ENCODE measurements at places on chromosomes 12 and 14.

GRCh38 chr12:19440019-19440858 lies 947 bp downstream of the AEBP2 start:
- DNase-seq, result no peak

GRCh38 chr12:107402041-107403022 lies 283.3 kb upstream of the PWP1 start:
- peak; percentile 69 for DNase-seq

- no peak for DNase-seq
Measured at GRCh38 chr14:75577090-75577489, 1.3 kb upstream of the FLVCR2 start.

DNA sequence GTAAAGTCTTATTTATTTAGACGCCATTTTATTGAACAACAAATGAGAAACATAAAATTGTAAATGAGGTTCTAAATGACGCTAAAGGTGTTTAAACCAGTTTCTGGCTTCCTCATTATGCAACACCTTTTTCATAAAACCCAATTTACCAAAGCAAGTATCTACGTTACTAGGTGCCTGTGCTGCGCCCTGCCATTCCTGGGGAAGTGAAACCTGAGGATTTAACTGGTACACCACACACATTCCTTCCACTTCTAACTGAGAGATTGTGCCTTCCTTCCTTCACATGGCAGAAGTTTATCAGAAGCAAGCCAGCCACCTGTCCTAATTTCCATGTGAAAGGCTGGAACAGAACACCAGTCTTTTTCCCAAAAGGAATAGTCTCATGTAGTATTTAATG lies 40.3 kb upstream of the GCH1 start:
- no peak for DNase-seq

GRCh38 chr14:55546212-55546874 lies 33.7 kb upstream of the KTN1 start:
- no peak for DNase-seq

DNA sequence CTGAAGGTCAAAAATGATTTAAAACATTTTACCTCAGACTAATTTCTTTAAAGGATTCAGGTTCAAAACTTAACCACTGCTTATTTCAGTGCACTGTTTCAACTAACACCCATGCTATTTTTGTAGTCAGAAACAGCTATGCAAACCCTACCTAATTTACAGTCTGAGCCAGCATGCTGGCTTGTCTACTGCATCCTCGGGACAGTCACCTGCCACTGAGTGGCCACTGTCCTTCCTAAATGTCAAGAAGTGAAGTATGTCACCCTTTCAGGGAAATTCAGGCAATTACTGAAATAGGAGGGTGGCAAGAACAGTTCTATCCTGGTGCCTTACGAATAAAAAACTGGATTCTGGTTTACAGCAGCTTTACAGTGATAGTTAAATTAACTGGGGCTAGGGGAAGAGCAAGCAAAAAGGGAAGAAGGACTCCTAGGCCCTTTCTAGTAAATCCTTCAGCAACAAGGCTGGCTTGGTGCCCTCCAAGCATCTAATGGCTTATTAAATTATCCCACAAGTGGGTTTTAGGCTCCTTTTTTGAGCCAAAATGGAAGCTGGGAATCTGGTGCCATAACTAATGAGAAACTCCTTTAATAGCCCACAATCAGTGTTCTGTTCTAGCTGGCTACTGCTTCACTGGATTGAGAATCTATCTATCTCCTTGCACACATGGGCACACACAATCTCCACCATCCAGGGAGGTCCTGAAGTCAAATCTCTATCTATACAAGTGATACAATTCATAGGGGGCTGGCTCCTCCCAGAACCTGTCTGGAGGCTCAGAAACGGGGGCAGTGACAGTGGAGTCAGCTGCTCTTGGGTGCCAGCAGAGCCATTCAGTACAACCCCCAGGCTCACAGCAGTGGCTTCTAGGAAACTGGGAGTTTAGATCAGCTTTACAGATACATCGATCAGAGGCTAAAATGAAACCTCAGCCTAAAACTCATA lies 43.4 kb downstream of the SH2B3 start:
- DNase-seq, result no peak

DNA sequence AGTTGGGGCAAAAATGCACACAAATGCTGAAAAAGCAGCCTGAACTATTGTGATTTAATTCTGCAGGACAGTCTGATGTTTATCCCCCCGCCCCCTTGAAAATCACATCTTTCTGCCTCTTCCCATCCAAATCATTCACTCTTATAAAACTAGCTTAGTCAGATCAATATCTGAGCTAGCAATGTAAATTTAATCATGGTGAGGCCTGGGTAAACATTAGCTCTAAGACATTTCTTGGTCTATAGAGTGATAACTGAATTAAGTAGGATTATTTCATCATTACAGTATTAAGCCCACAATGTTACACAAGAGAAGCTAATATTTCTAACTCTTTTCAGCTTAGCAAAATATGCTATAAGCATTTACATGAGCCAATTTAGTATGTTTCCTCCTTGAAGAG lies 9.1 kb upstream of the PCED1B start:
- no peak for DNase-seq

- no peak for DNase-seq
Measured at GRCh38 chr12:26813812-26814211, 19.2 kb downstream of the ITPR2 start.

DNA sequence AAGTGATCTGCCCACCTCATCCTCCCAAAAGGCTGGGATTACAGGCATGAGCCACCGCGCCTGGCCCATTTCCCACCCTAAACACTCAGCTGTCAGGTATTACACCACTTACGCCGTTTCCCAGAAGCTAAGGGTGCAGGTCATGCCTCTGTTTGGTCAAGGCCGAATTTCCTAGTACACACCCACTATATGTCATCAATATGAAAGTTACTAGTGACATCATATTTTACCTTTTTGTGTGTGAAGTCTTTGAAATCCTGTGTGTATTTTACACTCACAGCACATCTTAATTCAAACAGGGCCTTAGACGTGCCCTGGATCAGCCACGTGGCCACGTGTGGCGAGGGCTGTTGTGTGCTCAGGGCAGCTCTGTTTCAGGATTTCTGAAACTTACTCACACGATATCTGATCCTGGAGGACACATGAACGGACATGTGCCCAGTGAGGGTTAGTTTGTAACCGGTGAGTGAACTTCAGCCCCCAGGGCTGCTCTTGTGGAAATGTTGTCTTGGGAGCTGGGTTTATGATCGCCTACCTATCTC lies 51.8 kb downstream of the GLT1D1 start:
- no peak for DNase-seq

- DNase-seq, result no peak
Measured at GRCh38 chr14:51677266-51677665, 25.6 kb downstream of the FRMD6 start.

GRCh38 chr14:69475194-69475818 lies 9.2 kb upstream of the PLEKHD1 start:
- DNase-seq, result no peak

GRCh38 chr12:14849661-14850060 lies 6.3 kb upstream of the ART4 start:
- no peak for DNase-seq

DNA sequence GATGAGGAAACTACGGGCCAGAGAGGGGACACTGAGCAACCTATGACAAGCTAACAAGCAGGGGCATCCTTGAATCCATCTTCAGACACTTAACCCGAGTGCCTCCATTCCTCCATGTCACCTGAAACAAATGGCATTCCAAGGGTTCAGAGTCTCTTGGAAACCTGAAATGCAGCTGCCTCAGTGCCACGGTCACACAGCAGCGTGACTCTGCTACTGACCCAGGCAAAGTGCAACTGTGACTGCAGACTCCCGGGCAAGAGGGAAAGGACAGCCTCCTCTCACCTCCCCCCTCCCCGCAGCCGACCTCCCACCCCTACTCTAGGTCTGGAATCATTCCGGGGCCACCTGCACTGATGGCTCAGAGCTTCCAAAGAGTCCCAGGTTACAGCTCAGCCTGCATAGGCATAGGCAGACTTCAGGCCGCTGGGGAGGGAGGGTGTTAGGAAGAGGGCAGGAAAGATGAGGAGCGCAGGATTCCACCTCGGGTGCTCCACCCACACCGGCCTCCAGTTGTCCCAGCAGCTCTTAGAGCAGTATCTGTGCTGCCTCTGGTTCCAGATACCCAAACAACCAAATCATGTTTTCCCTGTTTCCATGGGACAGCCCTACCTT lies 53.2 kb downstream of the KCNK10 start:
- DNase-seq, result no peak

- DNase-seq, result no peak
Measured at GRCh38 chr14:23487216-23487615, 17.7 kb downstream of the NGDN start.

DNA sequence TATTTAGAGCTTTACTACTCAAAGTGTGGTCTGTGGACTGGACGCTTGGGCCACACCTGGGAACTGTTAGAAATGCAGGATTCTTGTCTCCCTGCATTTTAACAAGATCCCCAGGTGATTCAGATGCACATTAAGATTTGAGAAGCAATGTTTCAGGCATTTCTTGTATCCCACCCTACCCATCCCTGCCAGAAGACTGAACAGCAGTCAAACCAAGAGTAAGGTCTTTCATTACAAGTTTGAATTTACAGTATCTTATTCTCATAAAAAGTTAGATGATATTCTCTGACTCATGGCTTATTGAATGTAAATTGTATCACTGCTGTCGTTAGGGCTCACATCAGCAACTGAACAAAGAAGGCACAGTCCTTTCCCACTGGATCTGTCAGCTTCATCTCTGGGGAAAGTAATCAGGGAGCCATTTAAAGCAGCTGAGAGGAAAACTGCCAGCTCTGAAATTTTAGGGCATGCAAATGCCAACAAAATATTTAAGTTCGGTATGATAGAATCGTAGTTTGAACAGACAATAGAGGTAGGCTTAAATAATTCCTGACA lies 141.1 kb downstream of the AKAP6 start:
- no peak for DNase-seq

DNA sequence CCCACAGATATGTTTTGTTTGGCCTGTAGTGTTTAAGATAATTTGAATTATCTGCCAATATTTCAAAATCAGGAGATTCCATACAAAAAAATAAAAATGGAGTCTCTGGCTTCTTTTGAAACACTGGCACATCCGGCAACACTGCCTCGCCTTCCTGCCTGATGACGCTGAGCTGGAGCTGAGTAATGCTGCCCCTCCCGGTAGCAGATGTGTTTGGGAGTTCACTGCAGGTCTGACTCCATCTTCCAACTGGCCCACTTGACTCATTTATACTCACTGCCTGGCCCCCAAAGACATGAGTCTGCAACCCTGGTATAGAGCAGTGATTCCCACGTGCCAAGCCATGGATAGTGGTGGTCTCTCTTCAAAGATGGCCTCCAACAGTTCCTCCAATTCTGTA lies 7.4 kb downstream of the CIT start:
- DNase-seq, result no peak

- DNase-seq, result no peak
Measured at GRCh38 chr12:57905812-57906475, 35.4 kb upstream of the ATP23 start.

DNA sequence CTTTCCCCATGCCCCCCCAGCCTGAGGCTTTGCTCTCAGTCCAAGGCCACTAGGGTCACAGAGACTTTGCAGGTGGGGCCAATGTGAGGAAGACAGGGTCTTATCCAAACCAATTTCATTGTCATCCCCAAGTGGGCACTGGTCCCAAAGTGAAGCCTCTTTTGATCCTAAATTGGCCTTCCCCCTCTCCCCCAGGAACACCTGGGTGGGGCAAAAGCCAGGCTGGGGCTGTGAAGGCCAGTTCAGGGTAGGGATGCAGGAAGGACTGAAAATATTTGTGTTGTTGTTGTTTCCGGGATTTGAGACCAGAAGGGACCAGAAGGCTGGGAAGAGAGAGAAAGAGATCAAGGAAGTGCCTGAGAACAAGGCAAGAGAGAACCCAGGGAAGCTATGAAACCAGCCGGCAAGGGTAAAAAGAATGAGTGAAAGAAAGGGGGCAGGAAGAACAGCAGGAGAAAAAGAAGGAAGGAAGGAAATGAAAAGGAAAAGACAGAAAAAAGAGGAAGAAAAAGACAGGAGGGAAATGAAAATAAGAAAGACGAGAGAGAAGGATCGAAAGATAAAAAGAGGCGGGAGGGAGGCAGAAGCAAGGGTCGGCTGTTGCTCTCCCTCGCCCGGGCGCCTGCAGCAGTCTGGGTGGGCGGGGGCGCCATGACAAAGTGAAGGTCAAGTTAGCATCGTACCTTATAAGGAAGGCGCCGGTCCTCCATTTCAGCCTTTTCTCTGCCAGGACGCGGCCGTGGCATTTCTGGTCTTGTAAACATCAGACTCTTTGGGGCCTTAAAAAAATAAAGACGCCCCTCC lies 7.4 kb upstream of the HOXC11 start:
- no peak for DNase-seq

DNA sequence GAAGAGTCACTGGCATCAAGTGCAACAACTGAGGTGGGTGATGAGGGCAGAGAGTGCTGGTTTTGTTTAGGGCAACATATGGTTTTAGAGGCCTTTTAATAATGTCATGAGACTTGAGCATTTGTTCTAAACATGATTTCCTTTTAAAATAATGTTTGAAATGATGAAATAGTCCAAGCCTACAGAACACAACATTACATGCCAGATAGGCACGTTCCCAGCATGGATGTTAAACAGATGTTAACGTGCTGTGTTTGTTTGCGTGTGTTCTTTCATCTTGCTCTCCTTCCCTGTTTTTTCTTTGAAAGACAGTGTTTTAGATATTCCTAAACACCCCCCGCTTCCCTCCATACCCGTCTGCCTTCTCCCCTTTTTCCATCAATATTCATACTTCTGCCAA lies 82.3 kb downstream of the RGS6 start:
- no peak for DNase-seq

- no peak for DNase-seq
Measured at GRCh38 chr12:112539221-112539620, 120.5 kb downstream of the PTPN11 start.

DNA sequence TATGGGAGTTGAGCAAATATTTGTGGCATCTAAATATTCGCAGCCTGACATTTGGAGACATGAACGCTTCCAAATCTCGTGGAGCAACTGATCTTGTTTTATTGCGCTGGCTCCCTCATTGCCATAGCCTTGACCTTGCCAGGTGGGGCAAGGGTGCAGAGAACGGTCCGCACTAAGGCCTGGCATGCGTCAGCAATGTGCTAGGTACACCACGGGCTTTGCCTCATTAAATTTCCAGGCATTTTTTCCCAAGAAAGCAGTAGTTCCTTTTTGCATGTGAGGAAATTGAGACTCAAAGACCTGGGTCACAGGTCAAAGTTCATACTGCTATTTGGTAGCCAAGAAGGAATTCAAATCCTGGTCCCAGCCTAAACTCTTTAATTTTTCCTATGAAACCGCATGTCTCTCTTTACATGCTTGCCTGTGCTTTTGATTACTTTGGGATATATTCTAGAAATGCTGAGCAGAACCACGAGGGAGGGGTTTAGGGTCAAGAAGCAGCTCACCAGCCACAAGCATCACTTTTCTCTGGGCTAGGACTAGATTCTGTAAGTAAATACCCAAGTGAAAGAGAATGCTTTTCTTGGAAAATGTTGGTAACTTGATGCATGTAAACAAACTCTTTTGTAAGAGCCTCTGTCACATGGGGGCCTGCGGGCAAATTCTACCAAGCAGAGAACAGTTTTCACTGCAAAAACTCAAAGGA lies 891.6 kb downstream of the VRK1 start:
- DNase-seq, result no peak

GRCh38 chr12:65462484-65462883 lies 184.0 kb downstream of the MSRB3 start:
- no peak for DNase-seq

GRCh38 chr12:71980538-71980937 lies 41.9 kb downstream of the TPH2 start:
- DNase-seq, result no peak

- DNase-seq, result no peak
Measured at GRCh38 chr14:73851000-73851399, 631 bp upstream of the PTGR2 start.

GRCh38 chr12:123120452-123121166 lies 30.3 kb downstream of the PITPNM2 start:
- peak; percentile 46 for DNase-seq

GRCh38 chr12:48586361-48586760 lies 16.5 kb upstream of the LALBA start:
- DNase-seq, result no peak
